Activated CD4-positive, alpha-beta T cell treated with anti-CD3 and anti-CD28 coated beads, Interleukin-2, Interleukin-6, amounts not matched to agents 100 ng/mL and 50 ng/mL, durations not matched to agents 16 hours and 8 hours (primary cell): ENCODE measurements at places on chromosomes 6 and 20.

- DNase-seq, result no peak
These were observed 183.0 kb downstream of the TASP1 start for GRCh38 chr20:13455713-13456112.

DNA sequence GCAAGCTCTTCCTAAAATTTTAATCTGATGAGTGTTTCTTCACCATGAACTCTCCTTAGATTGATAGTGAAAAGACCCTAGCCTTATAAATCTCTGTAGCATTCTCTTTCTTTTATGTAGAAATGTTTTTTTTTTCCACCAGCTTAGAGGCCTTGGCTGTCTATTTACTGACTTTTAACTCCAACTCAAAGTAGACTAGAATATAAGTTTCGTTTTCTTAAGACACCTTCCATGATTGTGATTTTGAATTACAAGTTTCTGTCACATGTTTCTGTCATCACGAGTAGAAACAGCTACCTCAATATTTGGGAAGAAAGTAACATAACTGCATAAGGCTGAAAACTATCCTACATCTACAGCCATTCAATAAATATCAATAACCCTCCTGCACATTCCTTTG is 17.8 kb downstream of the ADGRF4 start:
- DNase-seq, result no peak

- peak; percentile 5 for DNase-seq
These were observed 225.5 kb downstream of the SOD2 start for GRCh38 chr6:159467473-159468041.

- no peak for DNase-seq
These were observed 109.8 kb downstream of the UBE3D start for GRCh38 chr6:82955841-82956240.

- DNase-seq, result peak; percentile 48
These were observed 52.3 kb downstream of the HBS1L start for GRCh38 chr6:135002229-135002844.

DNA sequence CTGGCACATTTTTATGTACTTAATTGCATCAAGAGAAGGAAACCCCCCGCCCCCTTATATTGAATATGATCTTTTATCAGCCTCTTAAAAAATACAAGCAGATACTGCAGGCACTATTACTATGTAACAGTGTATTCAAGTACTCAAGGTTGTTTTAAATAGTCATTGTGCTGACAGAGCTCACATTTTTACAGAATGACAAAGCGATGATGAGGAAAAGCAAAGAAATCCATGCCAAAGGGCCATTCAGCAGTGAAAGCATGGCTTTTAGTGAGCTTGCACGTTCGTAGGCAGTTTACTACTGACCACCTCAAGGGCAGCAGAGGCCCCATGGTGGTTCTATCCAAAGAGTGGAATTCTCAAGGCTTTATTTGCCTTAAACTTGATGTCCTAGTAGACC is 146.8 kb downstream of the RPS12 start:
- DNase-seq, result no peak

DNA sequence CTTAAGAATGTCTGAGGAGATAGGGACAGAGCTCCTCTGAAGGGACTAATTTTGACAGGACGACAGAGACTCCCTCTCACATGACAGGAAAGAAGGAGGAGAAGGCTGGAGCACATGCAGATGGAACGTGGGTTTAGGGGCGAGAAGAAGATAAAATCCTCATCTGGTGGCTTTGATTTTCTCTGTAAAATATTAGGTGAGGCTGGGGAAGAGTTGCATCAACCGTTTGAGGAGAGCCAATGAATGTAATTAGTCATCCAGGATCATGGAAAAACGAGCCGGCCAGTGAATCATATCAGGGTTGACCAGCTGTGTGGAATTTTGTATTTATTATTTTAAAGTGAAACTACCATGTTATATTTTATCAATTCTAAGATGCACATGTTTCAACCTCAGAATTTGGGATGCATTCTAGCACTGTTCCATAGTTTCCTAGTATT is 46.9 kb upstream of the ADGRF4 start:
- DNase-seq, result no peak

DNA sequence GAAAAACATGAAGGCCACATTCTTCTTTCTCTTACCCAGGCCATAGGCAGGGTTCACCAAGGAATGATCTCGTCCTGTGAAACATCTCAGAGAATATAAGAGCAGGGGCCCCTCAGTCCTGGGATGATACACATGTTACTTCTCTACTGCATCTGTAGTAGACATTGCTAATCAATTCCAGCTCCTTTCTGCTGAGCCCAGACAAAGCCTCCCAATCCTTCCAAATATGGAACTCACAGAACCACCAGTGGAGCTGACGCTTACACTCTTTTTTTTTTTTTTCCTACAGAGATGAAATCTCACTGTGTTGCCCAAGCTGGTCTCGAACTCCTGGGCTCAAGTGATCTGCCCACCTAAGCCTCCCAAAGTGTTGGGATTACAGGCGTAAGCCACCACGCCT is 9.1 kb downstream of the SNTA1 start:
- no peak for DNase-seq

DNA sequence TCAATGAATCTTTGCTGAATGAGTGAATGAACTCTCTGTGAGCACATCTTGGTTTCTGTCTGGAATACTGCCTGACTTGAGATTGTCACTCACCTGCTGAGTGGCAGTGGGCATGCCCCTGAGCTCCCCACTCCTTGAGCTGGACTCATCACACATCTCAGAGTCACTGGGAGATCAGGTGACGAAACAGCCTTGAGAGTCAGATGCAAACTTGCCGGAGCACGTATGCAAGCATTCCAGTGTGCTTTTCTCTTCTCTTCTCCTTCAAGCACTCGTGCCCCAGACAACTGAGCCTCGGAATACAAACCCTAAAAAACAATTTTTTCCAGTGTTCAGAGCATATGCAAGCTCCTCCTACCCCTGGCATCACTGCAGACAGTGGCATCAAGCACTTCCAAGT is 9.4 kb upstream of the BMP7 start:
- DNase-seq, result no peak

DNA sequence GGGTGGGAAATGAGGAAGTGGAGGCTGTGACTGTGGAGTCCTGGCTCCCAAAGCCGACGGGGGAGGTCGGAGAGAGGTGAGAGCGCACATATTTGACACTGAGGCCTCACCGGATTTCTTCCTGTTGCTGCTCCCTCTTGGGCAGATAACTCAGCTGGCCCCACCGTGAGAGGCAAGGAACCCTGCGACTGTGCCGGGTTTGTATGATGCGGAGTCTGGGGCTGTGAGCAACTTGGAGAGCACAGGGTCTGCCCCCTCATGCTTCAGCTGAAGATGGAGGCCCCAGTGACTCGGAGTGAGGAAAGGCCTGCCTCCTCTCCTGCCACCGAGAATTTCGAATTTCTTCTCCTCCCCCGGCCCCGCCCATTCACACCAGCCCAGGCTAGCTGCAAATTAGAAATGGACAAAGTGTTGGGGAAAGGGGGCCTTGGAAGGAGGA is 160.6 kb downstream of the GRM4 start:
- DNase-seq, result no peak

DNA sequence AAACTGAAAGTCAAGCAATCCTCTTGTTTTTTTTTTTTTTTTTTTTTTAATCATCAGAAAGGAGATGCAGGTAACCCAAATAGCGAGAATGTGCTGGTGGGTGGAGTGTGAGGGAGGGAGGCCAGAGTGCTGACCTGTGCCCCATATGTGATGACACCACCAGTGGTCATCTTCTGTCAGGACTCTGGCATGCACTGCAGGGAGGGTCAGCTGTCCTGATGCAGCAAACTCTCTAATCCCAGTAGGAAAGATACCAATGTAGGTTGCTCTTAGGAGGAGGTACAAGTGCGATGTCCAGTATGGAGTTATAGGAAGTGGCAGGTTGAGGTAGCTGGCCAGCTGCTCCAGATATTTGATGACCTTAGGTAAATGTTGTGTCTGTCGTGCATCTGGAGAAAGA is 2.8 kb upstream of the CST4 start:
- no peak for DNase-seq

DNA sequence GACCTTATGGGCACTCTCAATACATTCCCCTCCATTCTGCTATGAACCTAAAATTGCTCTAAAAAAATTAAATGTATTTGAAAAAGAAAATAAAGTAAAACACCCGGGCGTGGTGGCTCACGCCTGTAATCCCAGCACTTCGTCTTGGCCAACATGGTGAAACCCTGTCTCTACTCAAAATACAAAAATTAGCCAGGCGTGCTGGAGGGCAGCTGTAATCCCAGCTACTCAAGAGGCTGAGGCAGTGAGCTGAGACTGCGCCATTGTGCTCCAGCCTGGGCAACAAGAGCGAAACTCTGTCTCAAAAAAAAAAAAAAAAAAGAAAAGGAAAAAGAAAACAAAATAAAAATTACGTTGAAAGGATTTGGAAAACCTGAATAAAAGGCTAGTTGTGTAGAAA is 60.5 kb downstream of the CD164 start:
- DNase-seq, result no peak

DNA sequence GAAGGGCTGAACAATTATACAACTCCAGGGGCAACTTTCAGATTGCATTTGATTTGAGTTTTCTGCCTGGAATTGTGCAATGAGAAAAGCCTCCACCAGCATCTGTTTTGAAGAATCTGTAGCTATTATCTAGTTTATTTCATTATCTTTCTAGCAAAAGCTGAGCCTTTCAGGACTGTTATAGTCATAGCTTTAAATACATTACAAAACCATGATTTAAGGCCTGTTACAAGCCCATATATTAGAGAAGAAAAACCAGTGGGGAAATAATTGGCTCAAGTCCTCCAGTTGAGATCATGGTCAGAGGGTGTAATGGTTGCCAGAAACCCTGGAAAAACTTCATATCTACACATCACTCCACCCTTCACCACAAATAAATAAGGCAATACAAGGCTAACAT is 676.2 kb downstream of the HDGFL1 start:
- no peak for DNase-seq

DNA sequence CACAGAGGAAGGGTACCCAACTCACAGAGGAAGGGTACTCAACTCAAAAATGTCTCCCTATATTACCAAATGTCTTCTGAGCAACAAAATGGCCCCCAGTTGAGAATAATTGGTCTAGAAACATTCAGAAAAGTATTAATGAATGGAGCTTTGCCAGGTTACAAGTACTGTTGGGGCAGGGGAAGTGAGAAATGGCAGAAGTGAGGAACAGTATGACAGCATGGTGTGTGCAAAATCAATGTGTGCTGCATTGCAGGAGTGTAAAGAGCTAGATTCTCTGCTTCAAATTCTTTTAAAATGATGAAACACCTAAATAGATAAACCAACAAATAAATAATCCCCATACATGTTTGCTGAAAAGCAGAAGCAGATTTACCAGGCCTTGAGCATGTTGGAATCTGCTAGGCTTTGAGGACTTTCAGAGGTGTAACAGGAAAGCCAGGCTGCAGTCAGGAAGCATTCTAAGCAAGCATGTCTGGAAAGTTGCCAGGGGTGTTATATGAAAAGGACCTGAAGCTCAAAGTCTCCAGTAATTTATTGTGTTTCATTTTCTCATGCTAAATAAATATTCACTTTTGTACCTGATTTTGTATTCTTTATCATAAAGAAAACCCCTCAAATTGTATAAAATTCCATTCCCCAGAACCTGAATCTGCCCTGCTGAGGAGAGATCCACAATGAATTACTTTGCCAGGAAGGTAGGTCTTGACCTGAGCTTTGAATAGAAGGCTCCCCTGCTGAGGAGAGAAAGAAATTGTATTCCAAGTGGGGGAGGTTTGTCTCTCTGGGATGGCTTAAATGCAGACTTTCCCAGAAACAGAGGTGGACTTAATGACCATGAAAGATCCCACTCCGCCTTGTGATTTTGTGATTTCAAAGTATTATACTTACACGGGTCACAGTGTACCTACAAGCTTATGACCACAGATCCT is 265.0 kb upstream of the MARCKS start:
- no peak for DNase-seq

GRCh38 chr20:1265226-1265915 is 723 bp upstream of the SNPH start:
- DNase-seq, result no peak

DNA sequence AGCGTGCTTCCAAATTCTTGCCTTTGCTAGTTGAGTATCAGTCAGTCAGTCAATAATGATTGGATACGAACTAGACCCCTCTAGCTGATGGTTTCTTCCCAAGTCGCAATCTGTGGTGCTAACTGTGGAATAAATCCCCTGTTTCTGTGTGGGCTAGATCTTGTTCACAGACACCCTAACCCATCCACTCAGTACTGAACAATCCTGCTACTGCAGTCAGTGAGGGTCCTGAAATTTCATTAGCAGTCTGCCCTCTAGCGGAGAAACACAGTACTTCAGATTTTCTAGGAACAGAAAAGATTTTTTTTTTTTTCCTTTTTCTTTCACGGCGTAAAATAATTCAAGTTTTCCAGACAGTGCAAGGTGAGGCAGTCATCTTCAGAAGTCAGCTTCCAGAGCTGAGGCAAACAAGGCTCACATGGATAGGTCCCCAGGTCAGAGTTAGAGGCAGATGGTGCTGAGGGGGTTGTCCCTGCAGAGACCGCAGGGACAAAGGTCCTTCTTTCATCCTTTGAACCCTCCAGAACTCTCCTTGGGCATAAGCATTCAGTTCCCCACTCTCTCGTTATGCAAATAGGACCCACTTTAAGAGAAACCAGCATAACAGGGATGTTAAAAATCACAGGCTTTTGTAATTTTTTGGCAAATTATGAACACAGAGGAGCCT is 119.6 kb downstream of the SCML4 start:
- DNase-seq, result peak; percentile 49

DNA sequence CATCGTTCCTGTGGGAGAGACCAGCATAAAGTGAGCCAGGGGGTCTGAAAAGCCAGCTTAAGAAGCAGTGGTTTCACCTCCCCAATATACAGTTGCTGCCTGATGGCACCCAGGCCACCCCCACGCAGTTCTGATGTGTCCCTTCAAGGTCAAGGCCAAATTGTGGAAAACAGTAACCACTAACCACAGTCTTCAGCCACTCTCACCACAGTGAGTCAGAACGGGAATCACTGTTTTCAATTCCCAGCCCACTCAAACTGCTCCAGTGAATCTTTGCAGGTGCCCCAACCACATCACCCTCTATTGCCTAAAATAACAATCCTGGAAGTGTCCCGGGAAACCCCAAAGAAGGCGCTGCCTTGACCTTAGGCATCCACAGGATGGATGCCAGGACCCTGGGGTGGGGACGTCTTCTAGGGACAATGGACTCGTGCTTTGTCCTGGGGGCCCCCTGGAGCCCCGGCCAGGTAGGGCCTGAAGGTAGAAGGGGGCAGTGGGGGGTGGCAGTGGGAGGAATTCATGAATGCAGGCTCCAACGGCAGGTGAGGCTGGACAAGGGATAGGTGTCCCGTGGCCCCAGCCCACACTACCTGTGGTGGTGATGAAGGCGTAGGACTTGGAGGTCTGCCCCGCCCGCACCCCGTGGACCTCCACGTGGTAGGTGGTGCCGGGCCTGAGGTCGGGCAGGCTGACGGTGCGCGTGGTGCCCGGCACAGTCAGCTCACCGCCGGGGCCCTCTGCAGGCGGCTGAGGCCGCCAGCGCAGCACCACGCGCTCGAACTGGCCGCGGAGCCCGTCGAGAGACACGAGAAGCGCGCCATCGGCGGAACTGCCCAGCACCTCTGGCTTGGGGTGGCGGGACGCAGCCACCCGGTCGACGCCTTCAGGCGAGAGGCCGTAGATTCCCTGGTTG is 22.2 kb downstream of the TNXB start:
- DNase-seq, result peak; percentile 65
